ENCODE measurements at places on chromosomes 1 and 21.

DNA sequence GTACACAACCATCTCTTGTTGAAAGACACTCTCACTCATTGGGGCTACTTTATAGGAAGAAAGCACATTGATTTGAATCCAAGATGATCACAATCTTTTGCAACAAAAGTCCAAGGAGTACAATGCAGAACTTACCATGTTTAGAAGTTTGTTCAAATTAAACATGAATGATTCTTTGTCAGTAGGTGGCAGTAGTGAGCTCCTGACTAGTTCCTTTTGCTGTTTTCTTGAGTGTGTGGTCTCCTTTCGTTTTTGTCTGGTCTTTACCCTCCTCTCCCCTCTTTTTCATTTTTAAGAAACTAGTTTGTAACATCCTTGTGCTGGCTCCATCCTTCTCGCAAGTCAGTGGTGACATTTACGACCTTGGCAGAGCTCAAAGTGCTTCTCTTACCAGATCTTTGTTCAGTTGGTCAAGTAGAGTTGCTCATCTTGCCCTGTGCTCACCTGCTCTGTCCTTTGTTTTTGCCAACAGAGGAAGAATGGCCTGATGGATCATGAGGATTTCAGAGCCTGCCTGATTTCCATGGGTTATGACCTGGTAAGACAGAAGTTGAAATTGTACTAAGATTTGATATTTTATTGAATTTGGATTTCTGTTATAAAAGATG is 35.7 kb upstream of the MTR start:
- no peak for DNase-seq

DNA sequence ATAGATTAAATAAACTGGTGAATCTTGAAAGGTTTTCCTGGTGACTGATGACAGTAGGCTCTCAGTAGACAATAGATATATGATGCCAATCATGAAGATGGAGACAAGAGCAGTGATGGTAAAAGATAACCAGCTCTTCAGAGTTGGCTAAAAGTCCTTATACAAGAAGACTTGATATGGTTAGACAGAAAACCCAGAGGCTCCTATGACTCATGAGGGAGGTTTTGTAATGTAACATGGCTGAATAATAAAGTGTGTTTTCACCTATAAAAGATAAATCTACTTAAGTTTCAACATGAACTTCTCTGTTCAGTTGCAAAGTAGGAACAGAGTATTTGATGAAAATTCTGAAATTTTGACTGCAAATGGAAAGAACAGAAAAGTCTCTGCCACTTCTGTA is 12.7 kb upstream of the CRNN start:
- no peak for DNase-seq

DNA sequence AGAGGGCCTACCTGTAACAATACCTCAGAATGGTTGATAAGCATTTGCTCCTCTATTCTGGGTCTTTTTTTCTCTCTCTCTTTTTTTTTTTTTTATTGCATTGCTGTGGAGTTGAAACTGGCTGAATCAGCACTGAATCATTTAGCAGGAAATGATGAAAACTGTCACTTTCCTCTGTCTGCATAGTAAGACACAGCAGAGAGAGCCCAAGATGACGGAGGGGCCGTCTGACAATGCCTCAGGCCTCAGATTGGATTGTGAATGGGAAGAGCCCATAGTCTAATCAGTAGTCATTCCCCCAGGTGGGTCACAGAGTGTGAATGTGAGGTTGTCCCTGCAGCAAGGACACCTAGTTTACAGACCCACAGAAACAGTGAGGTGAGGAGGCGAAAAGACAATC is 193.2 kb upstream of the PLXNA2 start:
- DNase-seq = no peak

DNA sequence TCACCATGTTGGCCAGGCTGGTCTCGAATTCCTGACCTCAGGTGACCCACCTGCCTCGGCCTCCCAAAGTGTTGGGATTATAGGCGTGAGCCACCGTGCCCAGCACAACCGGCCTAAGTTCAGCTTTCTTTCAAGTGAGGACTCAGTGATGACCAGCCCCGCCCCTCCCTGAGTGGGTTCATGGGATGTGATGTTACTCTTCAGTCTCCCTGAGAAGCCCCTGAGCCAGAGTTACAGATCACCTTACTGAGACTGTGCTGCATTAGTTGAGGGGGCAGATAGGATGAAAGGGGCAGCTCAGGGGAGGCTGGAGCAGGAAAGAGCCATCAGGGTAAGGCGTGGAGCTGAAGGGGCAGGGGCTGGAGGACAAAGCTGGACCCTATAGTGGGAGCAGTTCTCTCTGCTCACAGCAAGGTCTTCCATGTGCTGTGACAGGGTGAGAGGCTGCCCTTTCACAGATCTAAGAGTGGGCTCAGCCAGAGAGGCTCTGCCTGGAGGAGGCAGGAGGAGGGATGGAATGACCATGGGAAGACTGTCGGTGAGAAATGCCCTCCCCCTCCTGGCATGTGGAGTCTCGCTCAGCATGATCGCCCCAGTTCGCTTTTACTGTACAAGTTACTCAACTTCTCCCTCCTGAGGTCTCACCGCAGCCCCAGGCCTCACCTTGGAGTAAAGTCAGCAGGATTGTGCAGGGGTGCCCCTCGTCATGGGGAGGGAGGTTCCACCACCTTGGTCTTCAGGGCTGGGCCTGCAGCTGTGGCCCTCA is 13.4 kb downstream of the SH2D2A start:
- DNase-seq = no peak

GRCh38 chr1:38246955-38247952 is 200.7 kb upstream of the POU3F1 start:
- DNase-seq = no peak

DNA sequence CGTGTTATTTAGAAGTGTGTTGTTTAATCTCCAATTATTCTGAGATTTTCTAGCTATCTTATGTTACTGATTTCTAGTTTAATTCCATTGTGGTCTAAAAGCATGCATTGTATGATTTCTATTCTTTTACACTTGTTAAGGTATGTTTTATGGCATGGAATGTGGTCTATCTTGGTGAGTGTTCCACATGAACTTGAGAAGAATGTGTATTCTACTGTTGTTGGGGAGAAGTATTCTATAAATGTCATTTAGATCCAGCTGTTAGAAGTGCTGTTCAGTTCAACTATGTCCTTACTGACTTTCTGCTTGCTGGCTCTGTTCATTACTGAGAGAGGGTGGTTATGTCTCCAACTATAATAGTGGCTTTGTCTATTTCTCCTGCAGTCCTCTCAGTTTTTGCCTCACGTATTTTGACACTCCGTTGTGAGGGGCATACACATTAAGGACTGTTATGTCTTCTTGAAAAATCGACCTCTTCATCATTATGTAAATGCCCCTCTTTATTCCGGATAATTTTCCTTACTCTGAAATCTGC is 12.0 kb upstream of the PLA2G5 start:
- DNase-seq = no peak
